Endothelial cell of umbilical vein (primary cell): ENCODE measurements at places on chromosomes 5 and 9.

- no peaks in the 10 kb centered on the region for H3K36me3 ChIP-seq
- H3K4me3 ChIP-seq = no peak overlapping the region
- no peak for DNase-seq
These were observed 412.2 kb upstream of the SLC24A2 start for GRCh38 chr9:20200991-20201431.

DNA sequence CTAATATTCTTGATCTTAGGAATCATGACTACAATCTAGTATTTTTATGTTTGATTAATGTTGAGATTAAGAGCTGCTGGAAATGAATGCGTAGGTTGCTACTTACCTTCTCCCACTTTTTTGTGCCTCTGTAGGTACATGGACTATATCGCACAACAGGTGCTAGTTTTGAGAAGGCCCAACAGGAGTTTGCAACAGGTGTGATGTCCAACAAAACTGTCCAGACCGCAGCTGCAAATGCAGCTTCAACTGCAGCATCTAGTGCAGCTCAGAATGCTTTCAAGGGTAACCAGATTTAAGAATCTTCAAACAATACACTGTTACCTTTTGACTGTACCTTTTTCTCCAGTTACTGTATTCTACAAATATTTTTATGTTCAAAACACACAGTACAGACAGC, 115.0 kb downstream of the SCAMP1 start:
- H3K36me3 ChIP-seq = no peaks in the 10 kb centered on the region
- H3K27me3 ChIP-seq = no peaks in the 10 kb centered on the region
- H3K27ac ChIP-seq = no peak overlapping the region
- no peak for DNase-seq
- no peaks in the 10 kb centered on the region for H3K4me1 ChIP-seq

DNA sequence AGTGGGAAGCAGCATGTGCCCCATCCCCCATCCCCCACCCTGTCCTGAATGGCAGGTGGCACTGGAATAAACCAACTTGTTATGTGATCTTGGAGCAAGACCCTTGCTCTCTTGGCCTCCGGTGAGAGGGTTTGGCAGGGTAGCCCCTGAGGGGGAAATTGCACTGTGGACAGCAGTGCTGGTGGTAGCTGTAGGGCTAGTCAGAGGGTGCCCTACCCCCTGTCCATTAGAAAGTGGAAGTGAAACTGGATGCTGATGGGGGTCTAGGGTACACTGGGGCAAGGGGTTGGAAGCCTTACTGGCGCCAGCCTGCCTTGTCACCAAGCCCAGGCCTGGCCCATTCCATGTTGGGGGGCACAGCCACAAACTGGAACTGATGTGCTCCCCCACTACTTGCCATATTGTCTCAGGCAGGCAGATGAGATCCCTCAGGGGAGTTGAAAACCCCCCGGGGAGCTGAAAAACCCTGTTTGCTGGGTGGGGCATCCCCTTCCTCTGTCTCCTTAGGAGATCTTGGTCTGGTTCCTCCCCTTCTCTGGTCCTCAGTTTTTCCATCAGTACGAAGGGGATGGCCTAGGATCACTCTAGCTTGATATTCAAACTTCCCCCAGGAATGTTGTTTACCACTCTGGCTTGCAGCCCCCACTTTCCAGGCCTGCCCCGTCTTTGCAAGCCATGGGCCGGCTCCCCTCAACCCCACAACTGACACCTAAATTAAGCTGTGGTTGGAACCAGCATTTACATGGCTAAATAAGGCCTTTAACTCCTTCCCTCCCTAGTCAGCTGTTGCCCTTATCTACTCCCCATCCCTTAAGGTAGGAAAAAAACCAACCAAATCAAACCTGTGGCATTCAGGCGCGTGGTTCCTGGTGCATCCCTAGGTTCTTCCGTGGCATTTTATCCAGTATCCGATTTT, 14.4 kb upstream of the SYNPO start:
- H3K36me3 ChIP-seq = peaks cover 9% of the 10 kb centered on the region
- H3K27me3 ChIP-seq = no peaks in the 10 kb centered on the region
- peaks cover 24% of the 10 kb centered on the region for H3K4me1 ChIP-seq
- H3K4me3 ChIP-seq = no peak overlapping the region

DNA sequence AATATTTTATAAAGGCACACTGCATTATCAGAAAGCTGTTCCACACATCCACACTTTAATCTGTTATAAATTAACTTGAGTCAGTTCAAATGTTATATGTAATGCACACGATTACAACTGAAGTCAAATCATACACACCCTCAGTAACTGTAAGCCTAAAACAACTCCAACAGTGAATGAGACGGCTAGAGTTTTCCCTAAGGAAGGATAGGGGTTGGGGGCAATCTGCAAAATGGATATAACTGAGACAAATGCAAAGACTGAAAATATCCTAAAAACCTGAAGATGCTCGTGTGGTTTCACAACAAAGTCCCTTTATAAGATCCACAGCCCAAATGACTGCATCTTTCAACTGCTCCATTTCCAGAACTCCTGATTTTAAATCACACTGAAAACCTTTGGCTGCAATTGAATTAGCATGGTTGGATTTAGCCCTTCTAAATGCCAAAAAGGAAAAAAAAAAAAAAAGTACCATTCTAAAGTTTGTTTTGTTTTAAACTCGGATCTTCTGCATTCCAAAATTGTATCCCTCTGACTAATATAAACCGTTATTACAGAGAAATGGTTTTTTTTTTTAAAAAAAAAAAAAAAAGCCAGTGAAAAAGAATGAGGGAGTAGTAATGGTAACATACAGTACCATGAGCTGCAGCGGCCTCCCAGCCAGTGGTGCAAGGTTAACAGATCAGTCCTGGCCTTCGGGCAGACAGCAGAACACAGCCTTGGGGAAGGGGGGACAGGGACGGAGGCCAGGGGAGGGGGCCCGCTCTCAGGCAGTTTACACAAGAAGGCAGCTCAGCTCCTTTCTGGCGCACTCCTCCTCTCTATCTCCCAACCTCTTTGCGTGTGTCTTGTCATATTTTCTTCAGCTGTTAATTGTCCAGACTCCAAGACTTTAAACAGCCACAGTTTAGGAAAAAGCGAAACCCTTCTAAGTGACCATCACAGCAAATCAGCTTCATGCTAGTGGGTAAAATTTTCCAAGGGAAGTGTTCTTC, 166.1 kb downstream of the BNC2 start:
- peaks cover 51% of the 10 kb centered on the region for H3K4me1 ChIP-seq
- H3K27me3 ChIP-seq = no peaks in the 10 kb centered on the region
- peak overlapping the region; percentile 72 for H3K4me3 ChIP-seq
- peak; percentile 58 for DNase-seq

DNA sequence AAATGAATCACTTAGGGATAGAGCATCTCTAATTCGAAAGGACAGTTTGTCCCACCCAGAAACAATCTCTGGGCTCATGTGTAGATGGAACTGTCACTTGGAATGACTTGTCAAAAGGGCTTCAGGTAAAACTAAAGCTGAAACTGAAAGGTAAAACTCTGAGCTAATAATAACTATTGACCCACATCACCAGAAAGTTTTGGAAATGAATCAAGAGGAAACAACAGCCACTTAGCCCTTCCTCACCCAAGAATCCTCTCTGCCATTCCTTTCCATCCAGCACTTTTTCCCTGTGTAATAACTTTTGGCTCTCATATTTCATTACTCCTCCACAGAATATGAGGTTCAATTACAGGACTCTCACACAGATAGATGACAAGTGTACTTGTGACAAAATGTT, 14.0 kb upstream of the GLRX start:
- H3K27ac ChIP-seq = no peak overlapping the region
- peak; percentile 44 for DNase-seq
- no peak overlapping the region for H3K4me3 ChIP-seq
- H3K27me3 ChIP-seq = no peaks in the 10 kb centered on the region
- no peaks in the 10 kb centered on the region for H3K36me3 ChIP-seq

- peak; percentile 34 for DNase-seq
- no peak overlapping the region for H3K4me3 ChIP-seq
- H3K27ac ChIP-seq = peak overlapping the region; percentile 26
- H3K4me1 ChIP-seq = peaks cover 20% of the 10 kb centered on the region
These were observed 54.1 kb downstream of the MAN2A1 start for GRCh38 chr5:109743770-109744212.

GRCh38 chr5:166883016-166883415, 1408.4 kb upstream of the WWC1 start:
- H3K36me3 ChIP-seq = no peaks in the 10 kb centered on the region
- no peak for DNase-seq
- no peaks in the 10 kb centered on the region for H3K4me1 ChIP-seq

DNA sequence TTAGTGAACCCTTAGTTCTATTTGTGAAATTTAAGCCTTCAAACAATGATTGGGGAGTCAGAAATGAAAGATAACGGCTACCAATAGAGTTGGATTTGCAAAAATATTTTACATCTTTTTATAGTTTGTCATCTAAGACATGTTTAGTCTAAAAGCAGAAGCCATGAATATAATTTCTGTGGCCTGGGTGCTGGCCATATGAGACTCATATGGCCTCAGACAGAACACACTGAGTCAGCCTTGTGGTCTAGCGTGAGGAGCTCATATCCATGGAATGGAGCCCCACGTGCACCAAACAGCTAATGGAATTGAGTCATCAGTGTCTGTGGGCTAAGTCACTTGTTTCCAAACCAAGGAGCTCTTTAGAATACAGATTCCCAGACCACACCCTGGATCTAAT, 240.7 kb upstream of the NREP start:
- no peak overlapping the region for H3K27ac ChIP-seq
- no peaks in the 10 kb centered on the region for H3K4me1 ChIP-seq
- no peak overlapping the region for H3K4me3 ChIP-seq
- H3K27me3 ChIP-seq = peaks cover 1% of the 10 kb centered on the region

DNA sequence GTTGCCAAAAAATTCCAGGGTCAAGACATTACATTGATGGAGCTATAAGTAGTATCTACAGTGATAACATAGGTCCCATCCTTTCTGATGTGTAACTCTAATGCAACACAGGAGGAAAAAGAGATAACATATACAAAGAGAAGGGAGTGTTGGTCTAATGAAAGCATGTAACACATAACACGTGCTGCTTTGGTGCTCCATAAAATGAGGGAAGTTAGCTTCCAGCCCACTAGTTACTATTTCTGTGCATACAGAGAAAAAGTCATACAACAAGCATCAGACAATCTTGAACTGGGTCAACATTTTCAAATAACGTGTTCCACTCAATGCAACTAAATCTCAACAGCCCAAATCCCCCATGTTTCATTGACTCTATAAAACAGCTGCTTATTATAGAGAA, 11.7 kb downstream of the MLLT3 start:
- H3K27me3 ChIP-seq = no peaks in the 10 kb centered on the region
- peaks cover 13% of the 10 kb centered on the region for H3K4me1 ChIP-seq
- H3K36me3 ChIP-seq = no peaks in the 10 kb centered on the region
- H3K4me3 ChIP-seq = no peak overlapping the region
- DNase-seq = no peak

DNA sequence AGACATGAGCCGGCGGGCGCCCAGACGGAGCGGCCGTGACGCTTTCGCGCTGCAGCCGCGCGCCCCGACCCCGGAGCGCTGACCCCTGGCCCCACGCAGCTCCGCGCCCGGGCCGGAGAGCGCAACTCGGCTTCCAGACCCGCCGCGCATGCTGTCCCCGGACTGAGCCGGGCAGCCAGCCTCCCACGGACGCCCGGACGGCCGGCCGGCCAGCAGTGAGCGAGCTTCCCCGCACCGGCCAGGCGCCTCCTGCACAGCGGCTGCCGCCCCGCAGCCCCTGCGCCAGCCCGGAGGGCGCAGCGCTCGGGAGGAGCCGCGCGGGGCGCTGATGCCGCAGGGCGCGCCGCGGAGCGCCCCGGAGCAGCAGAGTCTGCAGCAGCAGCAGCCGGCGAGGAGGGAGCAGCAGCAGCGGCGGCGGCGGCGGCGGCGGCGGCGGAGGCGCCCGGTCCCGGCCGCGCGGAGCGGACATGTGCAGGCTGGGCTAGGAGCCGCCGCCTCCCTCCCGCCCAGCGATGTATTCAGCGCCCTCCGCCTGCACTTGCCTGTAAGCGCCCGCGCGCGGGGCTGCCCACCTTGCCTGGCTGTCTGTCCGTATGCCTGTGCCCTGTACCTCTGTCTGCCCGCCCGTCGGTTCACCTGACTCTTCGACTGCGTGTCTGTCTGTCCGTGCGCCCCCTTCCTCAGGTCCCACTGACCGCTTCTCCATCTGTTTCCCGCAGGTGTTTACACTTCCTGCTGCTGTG, 412 bp downstream of the FGF18 start:
- DNase-seq = no peak
- H3K4me1 ChIP-seq = peaks cover 13% of the 10 kb centered on the region
- H3K27me3 ChIP-seq = peaks cover 25% of the 10 kb centered on the region
- H3K4me3 ChIP-seq = no peak overlapping the region
- no peaks in the 10 kb centered on the region for H3K36me3 ChIP-seq
- no peak overlapping the region for H3K27ac ChIP-seq

- no peak overlapping the region for H3K27ac ChIP-seq
- H3K36me3 ChIP-seq = no peaks in the 10 kb centered on the region
- no peak for DNase-seq
- H3K27me3 ChIP-seq = peaks cover 7% of the 10 kb centered on the region
- no peak overlapping the region for H3K4me3 ChIP-seq
- no peaks in the 10 kb centered on the region for H3K4me1 ChIP-seq
These were observed 128.5 kb upstream of the VLDLR start for GRCh38 chr9:2493109-2493508.

- DNase-seq = no peak
- peak overlapping the region; percentile 70 for H3K27ac ChIP-seq
- peaks cover under 1% of the 10 kb centered on the region for H3K36me3 ChIP-seq
- H3K4me1 ChIP-seq = peaks cover 28% of the 10 kb centered on the region
- H3K4me3 ChIP-seq = no peak overlapping the region
- H3K27me3 ChIP-seq = no peaks in the 10 kb centered on the region
These were observed 93.4 kb downstream of the DAB2IP start for GRCh38 chr9:121744687-121745395.

GRCh38 chr9:76218886-76219445, 175.3 kb downstream of the RFK start:
- no peak overlapping the region for H3K4me3 ChIP-seq
- DNase-seq = no peak
- no peaks in the 10 kb centered on the region for H3K36me3 ChIP-seq
- H3K27me3 ChIP-seq = peaks cover 13% of the 10 kb centered on the region

DNA sequence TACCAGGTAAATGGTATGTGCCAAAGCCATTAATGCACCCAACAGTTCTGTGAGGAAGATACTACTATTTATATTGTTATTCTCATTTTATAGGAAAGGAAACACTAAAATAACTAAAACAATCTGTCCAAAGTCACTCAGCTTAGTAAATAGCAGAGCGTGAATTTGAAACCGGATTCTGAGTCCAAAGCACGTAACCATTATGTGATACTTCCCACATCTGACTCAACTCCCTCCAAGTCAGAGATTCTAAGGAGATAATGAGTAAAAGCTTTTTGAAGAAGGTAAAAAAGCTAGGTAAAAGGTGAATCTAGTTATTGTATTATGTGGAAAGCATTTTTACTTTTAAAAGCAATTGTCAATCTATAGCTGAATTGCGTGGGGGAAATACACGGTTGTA, 208.9 kb downstream of the PBX3 start:
- DNase-seq = no peak
- peaks cover 3% of the 10 kb centered on the region for H3K36me3 ChIP-seq
- H3K27ac ChIP-seq = no peak overlapping the region
- no peaks in the 10 kb centered on the region for H3K27me3 ChIP-seq

DNA sequence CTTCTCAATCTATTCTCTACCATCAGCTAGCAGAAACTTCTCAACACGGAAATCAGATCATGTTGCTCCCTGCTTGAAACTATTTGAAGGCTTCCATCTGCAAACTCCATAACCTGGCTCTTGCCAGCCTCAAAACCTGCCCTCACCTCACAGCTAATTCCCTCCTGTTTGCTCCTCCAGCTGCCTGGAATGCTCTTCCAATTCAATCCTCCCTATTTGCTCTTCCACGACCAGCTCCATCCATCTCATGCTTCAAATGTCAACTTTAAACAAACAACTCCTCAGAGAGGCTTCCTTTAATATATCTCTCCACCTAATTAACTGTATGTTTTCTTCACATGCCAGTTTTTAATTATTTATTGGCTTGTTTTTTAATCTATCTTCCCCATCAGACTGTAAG, 1.5 kb downstream of the PLAA start:
- no peaks in the 10 kb centered on the region for H3K36me3 ChIP-seq
- H3K27me3 ChIP-seq = no peaks in the 10 kb centered on the region
- DNase-seq = no peak
- H3K4me1 ChIP-seq = peaks cover 15% of the 10 kb centered on the region
- peak overlapping the region; percentile 90 for H3K4me3 ChIP-seq
